ENCODE measurements at places on chromosomes 3 and 15. TPM values are rescaled to one million over a fixed set of nuclear protein-coding genes. Genes with fewer than 3 reads are reported as not detected.

The GOLGA8K gene
- 1.6 TPM for total RNA-seq

The SLC28A2 gene
- total RNA-seq, result not detected

The RAB43 gene
- total RNA-seq, result 27.6 TPM

The ABCF3 gene
- total RNA-seq, result 69.0 TPM

The SHC4 gene
- total RNA-seq, result 0.50 TPM

The UNC13C gene
- 0.19 TPM for total RNA-seq

The IL17RB gene
- 27.7 TPM for total RNA-seq

The CSPG4 gene
- total RNA-seq, result 30.7 TPM

The PDCD10 gene
- total RNA-seq, result 55.1 TPM

The SLC6A1 gene
- total RNA-seq, result 2.1 TPM

The UCN2 gene
- not detected for total RNA-seq

All from kidney (tissue), 22 donors.